ENCODE measurements at places on chromosomes 5 and 9. TPM values are rescaled to one million over a fixed set of nuclear protein-coding genes. Genes with fewer than 3 reads are reported as not detected.

Gene SNAPC4
- 3.8 TPM for total RNA-seq

Gene PCDHB3
- total RNA-seq, result 0.13 TPM

Gene GPX8
- total RNA-seq, result 12.1 TPM

Gene SPINK14
- total RNA-seq, result not detected

Gene STC2
- total RNA-seq, result 310 TPM

Gene GABRP
- 1.2 TPM for total RNA-seq

Gene SUSD3
- not detected for total RNA-seq

Gene AK6
- total RNA-seq, result 32.6 TPM

Gene PCDHGB3
- total RNA-seq, result under 0.01 TPM

Gene SPATA9
- not detected for total RNA-seq

Gene PTPN3
- total RNA-seq, result 14.2 TPM

Gene HNRNPA0
- total RNA-seq, result 22.1 TPM

Gene DMRTA1
- 3.9 TPM for total RNA-seq

Gene LCN1
- total RNA-seq, result not detected

Gene PHPT1
- 57.9 TPM for total RNA-seq

Gene HTR4
- not detected for total RNA-seq

Gene IFNA4
- total RNA-seq, result not detected

Gene HMMR
- 1.4 TPM for total RNA-seq

Gene ABCA2
- total RNA-seq, result 5.5 TPM

Gene NR6A1
- total RNA-seq, result 2.9 TPM

Gene HAND1
- not detected for total RNA-seq

Gene BTNL9
- not detected for total RNA-seq

Gene RHOBTB3
- total RNA-seq, result 9.6 TPM

Gene TAF11L10
- not detected for total RNA-seq

All from bronchial epithelial cell (primary cell).